NCI-H2227 treated with DMSO at 0.1 percent for 48 hours (cell line): ENCODE measurements at places on chromosomes 4 and X.

DNA sequence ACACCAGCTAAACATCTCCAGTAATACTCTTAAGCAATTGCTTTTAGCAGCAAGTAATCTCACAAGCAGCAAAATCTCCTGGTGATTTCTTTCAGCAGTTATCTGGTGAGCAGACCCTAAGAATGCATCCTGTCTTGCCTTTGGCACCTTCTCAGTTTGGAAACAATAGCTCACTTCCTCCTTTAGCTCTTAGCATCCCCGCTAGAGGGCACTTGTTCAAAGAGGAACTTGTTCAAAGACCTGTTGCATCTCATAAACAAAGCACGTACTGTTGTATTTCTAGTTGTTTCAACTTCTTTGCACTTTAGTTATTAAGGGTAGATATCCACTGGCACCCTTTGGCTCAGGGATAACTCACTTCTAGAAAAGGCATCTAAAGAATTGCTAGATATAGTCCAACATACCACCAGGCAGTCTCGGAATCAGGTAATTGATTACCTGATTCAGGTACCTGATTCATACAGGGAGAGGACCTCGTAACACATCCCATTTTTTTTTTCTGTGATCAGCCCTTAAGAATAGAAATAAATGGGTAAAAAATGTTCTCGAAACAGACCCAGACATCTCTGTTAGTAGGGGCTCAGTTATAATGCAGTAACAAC lies 81.9 kb upstream of the QRFPR start:
- DNase-seq, result no peak

GRCh38 chr4:6898763-6899162 lies 10.9 kb upstream of the TBC1D14 start:
- no peak for DNase-seq

DNA sequence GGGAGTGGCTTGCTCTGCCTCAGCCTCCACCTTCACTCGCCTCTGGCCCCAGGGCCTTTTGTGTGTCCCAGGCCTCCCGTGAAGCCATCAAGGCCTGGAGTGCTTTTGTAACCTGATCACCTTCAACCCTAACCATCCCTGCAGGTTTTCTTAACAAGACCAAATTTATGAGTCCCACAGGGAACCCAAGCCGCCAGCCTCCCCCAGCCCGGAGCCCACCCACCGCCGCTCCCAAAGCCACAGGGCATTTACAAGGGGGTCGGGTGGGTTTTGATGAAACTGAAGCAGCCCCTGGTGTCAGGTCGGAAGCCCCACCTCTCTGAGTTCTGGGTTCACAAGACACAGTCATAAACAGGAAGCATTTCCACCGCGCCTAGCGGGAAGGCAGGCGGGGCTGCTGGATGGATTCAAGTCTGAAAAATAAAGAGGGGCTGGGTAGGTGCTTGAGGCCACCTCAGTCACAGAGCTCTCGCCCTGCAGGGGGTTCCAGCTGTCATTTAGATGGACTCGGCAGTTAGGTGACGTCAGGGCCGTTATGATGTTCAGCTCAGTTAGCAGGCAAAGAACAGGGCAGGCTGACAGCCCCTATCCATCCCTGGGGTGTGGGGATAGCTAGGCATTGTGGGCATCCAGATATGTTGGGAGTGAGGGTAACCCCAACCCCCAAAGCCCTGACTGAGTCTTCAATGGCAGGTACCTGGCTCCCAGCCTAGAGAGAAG lies 128.5 kb downstream of the BCOR start:
- peak; percentile 50 for DNase-seq

GRCh38 chr4:14749910-14750309 lies 252.4 kb upstream of the CPEB2 start:
- no peak for DNase-seq

GRCh38 chr4:139279760-139280620 lies at the start of gene MGARP:
Gene MGARP, minus strand, starts transcription at chr4:139280225. Its CDS starts 67 bp downstream, at chr4:139280158.
- DNase-seq, result no peak

DNA sequence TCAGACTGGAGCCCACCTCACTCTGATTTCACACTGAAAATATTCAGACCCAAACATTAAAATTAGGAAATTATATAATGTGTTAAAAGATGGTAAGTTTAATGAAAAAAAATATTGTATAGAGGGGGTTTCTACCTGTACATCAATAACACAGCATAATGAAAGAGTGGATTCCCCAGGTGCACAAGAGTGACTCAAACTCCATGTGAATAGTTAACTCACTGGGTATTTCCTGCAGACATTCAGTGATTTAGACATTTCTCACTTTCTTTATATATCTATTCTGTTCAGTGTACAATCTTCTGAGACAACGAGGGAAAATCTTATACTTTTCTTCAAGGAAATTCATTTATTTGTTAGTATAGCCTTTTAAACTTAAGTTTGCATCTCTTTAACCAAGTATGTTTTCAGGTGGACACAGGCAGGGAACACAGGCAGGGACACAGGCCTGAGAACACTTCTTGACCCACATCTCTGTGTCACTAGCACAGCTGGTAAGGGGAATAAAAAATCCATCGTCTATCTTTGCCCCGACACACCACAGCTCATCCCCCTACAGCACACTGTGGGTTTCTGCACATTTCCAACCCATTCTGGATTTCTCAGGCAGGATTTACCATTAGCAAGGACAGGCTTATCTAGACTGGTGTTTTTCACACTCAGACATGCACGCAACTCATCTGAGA lies 525.5 kb upstream of the BOD1L1 start:
- DNase-seq, result no peak

DNA sequence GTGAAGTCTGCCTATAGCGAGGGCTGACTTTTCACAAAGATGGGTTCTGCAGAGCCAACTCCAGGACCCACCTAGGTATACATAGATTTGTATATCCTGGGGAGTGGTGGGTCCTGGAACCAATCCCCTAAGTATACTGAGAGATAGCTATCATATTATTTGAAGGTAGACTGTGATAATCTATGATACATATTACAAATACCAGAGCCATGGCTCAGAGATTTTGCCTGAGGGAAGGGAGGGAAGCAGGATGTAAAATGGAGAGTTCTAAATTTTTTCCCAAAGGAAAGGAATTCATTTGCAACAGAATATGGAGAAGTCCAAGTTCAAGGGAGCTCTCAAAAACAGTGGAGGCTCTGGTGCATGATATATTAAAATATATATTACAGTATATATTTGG lies 7.2 kb downstream of the TCEAL3 start:
- no peak for DNase-seq

GRCh38 chr4:107993969-107994368 lies 4.3 kb downstream of the HADH start:
- DNase-seq, result no peak

- no peak for DNase-seq
Observed at GRCh38 chr4:54709400-54709799, 51.6 kb downstream of the KIT start.

DNA sequence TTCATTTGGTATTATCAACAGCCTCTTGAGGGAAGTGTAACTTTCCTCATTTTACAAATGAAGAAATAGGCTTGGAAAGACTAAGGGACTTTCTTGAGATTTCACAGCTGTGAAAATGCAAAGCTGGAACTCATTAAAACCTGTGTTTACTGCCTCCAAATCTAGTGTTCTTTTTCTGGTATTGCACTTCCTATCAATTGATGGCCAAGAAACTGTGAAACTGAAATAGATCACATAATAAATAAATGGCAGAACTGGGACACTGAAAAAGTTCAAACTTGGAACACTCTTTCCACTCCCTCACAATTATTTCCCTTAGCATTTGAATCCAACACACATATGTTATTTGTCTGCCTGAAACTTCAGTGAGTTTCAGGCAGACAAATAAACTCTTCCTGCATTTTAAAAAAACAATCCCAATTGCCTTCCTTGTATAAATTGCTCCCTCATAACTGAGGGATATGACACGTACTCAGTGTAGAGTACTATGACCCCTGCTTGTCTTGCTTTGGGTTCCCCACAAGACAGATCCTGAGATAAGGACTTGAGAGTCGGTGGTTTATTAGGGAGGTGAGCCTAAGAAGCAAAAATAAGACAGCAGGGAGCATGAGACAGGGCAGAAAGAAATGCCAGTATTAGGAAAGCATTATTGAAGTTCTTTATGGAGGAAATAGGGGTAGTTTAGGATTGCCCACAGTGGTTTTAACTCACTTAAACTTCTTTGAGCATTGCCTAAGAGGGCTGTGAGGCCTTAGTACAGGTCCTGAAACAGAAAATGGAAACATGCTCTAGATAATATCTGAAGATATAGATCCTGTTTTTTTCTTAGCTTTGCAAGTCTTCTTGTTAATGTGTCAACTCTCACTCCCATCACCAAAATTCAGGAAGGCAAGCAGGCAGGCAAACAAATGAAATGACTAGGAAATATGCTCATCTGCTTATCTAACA lies 33.9 kb downstream of the RTL3 start:
- no peak for DNase-seq

DNA sequence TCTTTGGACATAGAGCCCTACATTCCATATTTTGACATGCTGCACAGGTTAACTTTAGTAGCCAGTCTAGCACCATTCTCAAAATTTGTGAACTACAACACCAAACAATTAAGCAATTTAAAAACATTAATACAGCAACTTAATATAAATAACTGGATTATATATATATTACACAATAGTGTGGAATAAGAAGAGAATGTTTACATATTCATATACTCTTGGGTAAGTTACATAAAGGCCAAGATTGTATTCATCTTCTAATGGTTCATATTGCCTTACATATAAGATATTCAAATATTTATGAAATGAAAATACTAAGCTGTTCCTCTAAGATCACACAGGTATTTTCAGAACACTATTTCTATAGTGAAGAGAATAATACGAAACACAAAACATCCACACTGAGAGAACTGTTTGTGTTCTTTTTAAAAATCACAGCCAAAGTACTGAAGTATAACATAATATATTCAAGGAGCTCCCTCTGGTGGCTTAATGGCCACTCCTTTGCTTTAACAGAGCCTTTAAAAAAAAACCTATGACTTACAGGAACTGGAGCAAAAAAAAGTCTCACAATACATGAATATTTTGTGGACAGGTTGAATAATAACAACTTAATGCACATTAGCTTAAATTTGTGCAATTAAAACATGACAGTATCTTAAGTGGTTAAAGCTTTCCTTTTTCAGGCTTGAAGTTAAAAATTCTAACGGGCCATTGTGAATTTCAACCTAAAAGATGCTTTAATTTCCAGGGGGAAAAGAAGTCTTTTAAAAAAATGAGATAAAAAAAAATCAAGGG lies 46.2 kb downstream of the NEK1 start:
- no peak for DNase-seq

GRCh38 chr4:158102904-158103303 lies 69.9 kb downstream of the GASK1B start:
- DNase-seq, result no peak

GRCh38 chrX:24378706-24379105 lies 18.3 kb downstream of the SUPT20HL1 start:
- DNase-seq, result no peak

DNA sequence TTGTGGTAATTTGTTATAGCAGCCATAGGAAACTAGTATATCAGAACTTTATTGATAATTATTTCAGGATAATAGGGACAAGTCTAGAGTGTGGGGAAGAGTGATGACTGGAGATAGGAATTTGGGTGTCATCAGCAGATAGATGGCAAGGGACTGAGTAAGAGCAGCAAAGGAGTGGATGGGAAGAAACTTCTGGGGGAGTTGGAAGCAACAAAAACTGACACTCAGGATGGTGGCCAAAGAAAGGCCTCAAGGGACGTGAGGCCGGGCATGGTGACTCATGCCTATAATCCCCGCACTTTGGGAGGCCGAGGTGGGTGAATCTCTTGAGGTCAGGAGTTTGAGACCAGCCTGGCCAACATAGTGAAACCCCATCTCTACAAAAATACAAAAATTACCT lies 9.1 kb upstream of the SLC25A5 start:
- no peak for DNase-seq

GRCh38 chr4:183657564-183657963 lies 1.4 kb downstream of the RWDD4 start:
- no peak for DNase-seq

DNA sequence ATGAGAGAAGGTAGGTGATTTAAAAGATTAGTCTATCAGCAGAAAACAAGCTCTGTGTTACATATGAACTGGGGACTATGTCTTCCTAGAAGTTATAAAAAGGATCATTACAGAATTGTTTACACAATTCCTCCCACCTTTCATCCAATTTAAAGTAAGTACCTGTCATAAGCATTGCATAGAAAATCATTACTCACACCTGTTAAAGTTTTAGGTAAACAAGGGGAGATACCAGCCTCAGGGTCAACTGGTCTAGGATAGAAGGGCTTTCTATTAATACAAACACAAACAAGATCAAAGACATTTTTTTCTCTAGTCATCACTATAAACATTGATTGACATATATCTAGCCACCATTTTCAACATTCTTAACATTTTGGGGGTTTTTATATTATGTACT lies 333.9 kb downstream of the ARHGAP24 start:
- no peak for DNase-seq
